ENCODE measurements at places on chromosomes 6 and 20.

DNA sequence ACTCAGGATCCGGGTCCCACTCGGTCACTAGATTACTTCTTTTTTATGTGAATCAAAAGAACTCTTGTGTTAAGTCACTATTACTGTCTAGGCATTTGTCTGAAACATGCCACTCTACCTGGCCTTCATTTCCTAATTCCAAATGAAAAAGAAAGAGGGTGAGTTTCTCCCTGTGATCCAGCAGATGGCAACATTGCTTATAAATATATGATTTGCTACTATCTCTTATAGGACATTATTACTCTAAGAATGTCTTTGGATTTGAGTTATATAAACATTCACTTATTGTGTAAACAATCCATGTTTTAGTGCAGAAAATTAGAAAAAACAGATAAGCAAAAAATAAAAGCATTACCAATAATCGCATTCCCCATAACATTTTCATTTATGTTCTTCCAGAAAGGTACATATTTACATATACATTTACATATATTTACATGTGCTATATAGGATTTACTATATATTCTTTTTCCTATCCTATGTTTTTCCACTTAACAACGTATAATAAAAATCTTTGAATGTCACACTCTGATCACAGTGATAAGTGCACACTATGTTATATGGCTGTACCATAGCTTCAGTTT is 66.9 kb downstream of the FAXC start:
- DNase-seq, result no peak

GRCh38 chr6:37460805-37461204 is 27.8 kb downstream of the CMTR1 start:
- no peak for DNase-seq

DNA sequence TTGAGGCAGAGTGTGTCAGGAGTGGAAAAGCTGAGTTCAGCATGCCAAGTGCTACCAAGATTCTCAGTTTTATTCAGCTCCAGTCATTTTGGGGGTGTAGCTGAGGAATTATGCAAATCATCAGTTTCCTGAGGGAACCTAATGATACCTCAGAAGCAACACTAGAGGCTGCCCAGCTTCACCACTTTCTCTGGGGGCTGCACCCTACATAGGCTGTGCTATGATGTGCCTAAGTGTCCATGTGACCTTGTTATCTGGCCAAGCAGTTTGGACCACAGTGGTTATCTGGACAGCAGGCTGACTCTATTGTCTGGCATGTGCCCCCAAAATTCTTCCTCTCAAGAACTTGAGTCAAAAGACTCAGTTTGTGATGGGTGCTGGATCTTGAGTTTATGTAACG is 374.6 kb upstream of the SYNCRIP start:
- no peak for DNase-seq

DNA sequence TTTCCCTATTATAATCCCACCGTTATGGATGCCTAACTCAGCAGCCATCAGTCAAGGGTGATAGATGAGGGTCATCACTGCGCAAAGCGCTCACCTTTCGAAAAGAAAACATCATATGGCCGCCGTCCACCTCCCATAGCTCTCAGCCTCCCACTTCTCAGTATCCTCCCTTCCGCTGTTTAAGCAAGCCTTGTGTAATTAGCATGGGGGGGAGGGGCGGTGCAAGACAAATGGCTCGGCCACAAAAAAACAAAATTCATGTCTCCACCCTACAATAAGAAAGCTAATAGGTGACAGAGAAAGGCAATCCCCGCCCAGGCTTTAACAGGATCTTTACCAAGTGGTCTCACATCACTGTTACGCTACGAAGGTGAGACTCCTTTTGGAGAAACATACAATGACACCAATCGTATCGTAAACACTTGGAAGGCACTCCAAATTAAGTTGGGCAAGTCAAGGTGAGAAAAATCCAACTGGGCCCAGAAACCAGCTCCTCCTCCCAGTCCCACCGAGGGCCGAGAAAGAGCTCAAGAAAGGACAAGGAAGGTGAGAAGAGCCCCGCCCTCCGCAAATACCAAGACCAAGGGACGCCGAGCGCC is 645 bp downstream of the DDX39B start:
- peak; percentile 53 for DNase-seq

- DNase-seq, result no peak
These were observed 2.4 kb upstream of the MYLK4 start for GRCh38 chr6:2753110-2753489.

GRCh38 chr6:158938220-158938619 is 61.8 kb downstream of the RSPH3 start:
- DNase-seq, result no peak

DNA sequence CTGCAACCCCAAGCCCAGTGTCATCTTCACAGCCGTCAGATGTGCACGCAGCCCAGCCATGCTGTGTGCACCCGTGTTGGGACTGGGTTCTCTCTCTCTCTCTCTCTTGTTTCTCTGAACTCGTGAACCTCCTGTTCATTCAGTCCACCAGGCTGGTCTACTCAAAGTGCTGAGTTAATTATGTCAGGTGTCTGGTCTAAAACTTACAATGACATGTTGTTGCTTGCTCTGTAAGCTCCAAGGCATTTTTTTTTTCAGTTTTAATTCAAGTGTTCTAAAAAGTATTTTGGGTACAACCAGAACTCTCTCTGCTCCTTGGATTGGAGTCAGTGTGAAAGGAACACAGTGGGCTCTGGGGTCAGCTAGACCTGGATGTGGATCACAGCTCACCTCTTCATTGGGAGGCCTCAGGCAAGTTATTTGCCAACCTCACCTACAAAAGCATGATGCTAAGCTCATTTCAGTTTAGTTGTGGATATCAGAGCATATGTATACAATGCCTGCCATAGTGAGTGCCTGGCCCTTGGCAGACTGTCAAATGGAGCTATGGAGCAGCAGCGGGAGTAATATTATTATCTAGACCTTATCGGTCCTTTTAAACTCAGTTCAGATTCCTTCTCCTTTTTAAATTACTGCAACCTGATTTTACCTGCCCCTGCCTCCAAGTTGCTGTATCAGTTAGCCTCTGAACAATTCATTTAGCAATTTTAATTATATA is 59.5 kb downstream of the PLEKHG1 start:
- DNase-seq, result no peak

DNA sequence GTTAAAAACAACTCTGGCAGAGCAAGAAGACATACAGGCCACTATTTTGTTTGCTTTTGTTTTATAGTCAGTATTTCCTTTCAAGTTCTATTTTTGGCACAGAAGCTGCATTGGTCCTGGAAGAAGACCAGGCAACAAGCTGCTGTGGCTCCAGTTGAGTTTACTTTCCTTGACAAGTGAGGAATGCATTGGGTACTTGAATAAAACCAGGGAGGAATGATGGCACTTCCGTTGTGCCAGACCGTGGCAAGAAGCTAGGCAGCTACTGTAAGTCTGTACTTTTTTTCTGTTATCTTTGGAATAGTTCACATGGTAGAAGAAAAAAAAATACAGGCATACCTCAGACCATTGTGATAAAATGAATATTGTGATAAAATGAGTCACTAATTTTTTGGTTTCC is 66.3 kb downstream of the NCOA3 start:
- no peak for DNase-seq

DNA sequence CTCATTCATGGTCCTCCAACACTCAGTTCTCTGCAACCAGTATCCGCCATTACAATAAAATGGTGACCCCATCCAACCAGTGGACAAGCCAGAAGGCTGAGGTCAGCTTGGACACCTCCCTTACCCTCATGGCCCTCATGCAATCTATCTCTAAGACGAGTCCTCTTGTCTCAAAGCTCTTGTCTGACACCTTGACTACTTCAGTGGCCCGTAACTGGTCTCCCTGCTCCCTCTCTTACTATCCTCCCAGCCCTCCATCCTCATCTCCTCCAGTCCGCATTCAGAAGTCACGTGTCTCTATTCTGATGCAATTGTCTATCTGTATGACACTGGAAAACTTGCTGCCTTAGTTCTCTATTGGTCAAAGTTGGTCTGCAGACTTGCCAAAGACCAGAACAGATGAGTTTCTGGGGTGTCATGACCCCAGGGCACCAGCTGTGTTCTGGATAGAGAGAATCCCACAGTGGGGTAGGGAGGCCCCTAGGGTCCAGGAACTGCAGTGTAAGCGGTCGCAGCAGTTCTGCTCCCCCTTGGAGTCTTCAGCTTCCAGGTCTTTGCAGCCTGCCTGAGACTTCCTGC is 59.6 kb upstream of the RNF24 start:
- DNase-seq, result no peak

GRCh38 chr20:54163402-54163801 is 10.4 kb downstream of the CYP24A1 start:
- DNase-seq, result no peak

DNA sequence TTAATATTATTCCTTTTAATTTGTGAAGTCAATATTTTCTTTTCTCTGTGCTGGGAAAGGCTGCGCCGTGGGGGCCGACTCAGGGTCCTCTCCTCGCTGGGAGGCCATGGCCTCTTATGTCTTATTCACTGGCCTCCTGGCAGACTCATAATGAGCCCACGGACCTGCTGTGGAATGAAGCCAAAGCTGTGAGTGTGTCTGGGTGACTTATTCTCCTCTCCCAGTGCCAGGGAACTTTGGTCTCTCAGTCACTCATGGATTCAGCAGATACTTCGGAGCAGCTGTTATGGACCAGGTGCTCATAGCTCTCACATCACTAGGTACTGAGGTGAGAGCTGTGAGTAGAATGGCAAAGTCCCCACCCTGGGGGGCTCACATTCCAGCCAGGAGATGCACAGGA is 297.6 kb downstream of the CDH26 start:
- DNase-seq, result no peak

- no peak for DNase-seq
These were observed 71.3 kb upstream of the FYN start for GRCh38 chr6:111944541-111944940.

- no peak for DNase-seq
These were observed 316.9 kb downstream of the QKI start for GRCh38 chr6:163731215-163732013.

- no peak for DNase-seq
These were observed 5.5 kb downstream of the PPP1R3G start for GRCh38 chr6:5090603-5091002.

DNA sequence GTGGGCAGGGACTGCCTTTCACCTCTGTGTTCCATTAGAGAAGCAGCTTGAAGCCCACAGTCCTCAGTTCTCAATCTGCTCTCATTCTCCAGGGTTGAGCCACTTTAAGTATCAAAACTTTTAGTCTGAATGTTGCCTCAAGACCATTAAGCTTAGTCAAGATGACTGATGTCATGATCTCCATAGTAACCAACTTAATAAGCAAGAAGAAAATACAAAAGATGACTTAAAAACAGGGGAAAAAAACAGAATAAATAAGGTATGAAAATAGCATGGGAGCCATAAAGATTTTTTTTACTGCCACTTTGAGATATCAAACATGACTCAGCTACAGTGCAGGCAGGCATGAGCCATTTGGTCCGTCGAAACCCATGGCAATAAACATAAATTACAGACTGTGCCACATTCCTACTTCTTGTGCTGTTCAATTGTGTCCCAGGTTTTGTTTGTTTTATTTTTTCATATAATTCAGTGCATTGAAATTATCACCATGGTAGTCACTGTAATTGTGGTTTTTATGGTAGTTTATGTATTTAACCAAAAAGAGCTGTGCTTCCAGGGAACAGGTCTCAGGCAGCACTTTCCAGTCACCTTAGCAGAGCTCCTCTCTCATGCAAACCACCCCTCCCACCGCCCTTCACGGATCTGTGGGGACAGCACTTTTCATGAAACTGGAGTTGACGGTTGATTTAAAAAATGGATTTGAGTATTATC is 156.5 kb upstream of the INSM1 start:
- no peak for DNase-seq

DNA sequence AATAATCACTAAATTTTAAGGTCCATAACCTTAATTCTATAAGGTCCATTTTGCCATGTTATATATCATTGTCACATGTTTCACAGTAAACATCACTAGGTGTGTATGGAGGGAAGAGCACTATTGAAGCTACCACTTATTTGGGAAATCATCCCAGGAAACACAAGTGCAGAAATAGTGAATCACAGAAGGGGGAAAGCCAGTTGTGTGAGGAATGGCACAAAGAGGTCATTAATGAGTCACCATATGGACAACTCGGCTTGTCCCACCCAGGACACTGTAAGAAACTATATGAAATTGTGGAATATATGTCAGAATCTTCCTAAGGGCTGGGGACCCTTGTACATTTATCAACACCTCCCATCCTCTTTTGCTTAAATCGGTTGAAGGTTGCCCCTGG is 13.7 kb downstream of the BTN3A1 start:
- DNase-seq, result no peak

DNA sequence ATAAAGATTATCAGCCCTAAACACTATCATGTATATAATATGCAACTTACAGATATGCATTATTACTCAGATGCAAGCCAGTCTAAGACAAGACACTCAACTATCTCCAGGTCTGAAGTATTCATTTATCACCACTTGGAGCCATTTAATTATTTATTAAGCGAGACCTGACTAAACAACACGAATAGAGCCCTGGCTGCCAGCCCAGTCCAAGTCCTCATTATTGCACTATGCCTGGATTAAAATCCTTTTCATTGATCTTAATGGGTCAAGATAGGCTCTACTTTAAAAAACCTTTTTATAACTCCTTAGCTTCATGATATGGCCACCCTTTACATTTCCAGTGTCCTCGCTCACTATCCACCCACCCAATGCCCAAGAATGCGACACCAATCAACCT is 183.1 kb upstream of the MARCKS start:
- no peak for DNase-seq

DNA sequence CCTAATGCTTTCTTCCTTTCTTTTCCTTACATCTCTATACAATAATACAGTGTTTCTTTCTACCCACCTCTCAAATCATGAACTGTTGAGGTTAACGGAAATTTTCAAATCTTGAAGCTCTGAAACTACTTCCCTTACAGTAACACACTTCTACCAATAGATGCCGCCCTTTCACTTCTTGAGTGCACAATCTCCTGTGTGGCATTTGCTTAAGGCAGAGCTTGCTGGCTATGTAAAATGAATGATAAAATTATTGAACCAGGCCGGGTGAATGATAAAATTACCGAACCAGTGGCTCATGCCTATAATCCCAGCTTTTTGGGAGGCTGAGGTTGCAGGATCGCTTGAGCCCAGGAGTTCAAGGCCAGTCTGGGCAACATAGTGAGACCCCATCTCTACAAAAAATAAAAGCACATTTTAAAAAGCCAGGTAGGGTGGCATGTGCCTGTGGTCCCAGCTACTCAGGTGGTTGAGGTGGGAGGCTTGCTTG is 56.8 kb downstream of the KCNS1 start:
- peak; percentile 13 for DNase-seq

DNA sequence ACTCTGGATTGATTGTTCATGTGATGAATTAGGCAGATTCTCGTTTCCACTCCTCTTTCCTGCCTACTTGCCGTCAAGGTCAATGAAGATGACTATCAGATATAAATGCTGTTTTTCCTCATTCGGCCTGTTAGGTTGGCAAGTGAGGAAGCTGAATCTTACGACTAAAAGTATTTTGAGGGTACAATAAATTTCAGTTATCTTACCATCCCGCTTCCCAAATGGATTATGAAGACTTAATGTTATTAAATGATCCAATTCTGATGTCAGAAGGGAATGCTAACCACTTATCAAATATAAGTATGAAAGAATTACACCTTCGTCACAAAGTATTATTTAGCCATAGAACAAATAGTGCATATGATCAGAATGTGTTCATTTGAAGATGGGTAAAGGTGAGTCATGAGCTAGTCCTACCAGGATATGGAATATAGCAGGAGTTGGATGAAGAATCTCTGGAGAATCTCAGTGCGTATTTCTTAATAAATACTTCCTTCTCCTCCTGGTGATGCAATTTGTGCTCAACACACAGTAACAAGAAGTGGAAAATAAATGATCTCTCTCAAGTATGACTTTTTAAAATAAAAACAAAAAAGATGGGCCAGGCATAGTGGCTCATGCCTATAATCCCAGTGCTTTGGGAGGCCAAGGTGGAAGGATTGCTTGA is 4.6 kb downstream of the GPLD1 start:
- DNase-seq, result no peak

- no peak for DNase-seq
These were observed 40.9 kb downstream of the CDH22 start for GRCh38 chr20:46267108-46268105.

Measured in activated gamma-delta T cell treated with anti-CD3 and anti-CD28 coated beads, Interleukin-2, amount 50 U/mL, for 16 hours (primary cell).